ENCODE measurements at places on chromosomes 1 and 21. TPM values are rescaled to one million over a fixed set of nuclear protein-coding genes. Genes with fewer than 3 reads are reported as not detected.

GRCh38 chr1:233355841-233356704 lies 28.5 kb downstream of the MAP3K21 start:
- no peak for DNase-seq
- no peaks in the 10 kb centered on the region for H3K36me3 ChIP-seq
- H3K4me3 ChIP-seq = no peak overlapping the region
- no peaks in the 10 kb centered on the region for H3K4me1 ChIP-seq

GRCh38 chr1:244276646-244277045 lies 175.1 kb downstream of the ADSS2 start:
- no peak for DNase-seq
- no peaks in the 10 kb centered on the region for H3K36me3 ChIP-seq
- H3K4me1 ChIP-seq = no peaks in the 10 kb centered on the region
- H3K27me3 ChIP-seq = no peaks in the 10 kb centered on the region
- no peak overlapping the region for H3K27ac ChIP-seq

- H3K4me1 ChIP-seq = no peaks in the 10 kb centered on the region
- no peak overlapping the region for H3K27ac ChIP-seq
- DNase-seq = no peak
Measured at GRCh38 chr1:243974451-243975292, 76.4 kb upstream of the ZBTB18 start.

DNA sequence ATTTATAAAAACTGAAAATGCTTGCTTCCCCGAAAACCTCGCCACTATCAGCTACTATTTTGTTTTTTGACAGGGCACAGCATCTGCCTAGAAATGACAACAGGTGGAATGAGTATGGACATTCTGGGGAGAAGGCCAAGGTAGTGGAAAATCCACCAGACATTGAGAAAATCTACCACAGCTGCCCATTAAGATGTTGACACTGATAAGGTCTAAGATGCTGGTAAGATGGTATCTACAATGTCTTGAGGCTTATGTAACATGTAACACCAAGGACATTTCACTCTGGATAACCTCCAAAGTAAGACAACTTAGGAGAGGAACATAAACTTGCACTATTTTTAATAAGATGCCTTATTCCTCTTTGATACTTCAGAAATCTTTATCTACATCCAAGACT lies 374.2 kb downstream of the PTBP2 start:
- no peak overlapping the region for H3K27ac ChIP-seq
- DNase-seq = no peak
- no peaks in the 10 kb centered on the region for H3K4me1 ChIP-seq
- no peak overlapping the region for H3K4me3 ChIP-seq
- H3K36me3 ChIP-seq = peaks cover 6% of the 10 kb centered on the region

GRCh38 chr1:1024771-1025699 lies 5.1 kb downstream of the AGRN start:
- H3K4me3 ChIP-seq = no peak overlapping the region
- no peak for DNase-seq
- H3K27ac ChIP-seq = no peak overlapping the region
- H3K36me3 ChIP-seq = no peaks in the 10 kb centered on the region

DNA sequence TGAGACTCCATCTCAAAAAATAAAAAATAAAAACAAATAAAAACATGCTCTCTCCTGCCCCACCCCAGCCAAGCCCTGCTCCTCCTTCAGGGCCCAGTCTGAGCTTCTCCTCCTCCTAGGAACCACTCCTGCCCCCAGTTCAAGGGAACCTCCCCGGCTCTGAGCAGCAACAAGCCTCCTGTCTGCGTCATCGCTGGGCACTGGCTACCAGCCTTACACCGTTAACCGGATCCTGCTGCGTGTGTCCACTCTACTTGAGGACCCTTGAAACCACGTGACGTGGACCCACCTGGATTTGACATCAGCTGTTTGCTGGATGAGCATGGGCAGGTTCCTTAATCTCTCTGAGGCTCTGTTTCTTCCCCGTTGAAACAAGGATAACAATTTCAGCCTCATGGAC lies 1.6 kb upstream of the TAS1R2 start:
- H3K4me3 ChIP-seq = no peak overlapping the region
- no peak for DNase-seq
- H3K36me3 ChIP-seq = no peaks in the 10 kb centered on the region
- H3K27me3 ChIP-seq = no peaks in the 10 kb centered on the region

- H3K27ac ChIP-seq = no peak overlapping the region
- no peak for DNase-seq
- H3K4me3 ChIP-seq = no peak overlapping the region
- peaks cover 3% of the 10 kb centered on the region for H3K27me3 ChIP-seq
- no peaks in the 10 kb centered on the region for H3K4me1 ChIP-seq
Measured at GRCh38 chr1:158290321-158290844, 660 bp downstream of the CD1C start.

DNA sequence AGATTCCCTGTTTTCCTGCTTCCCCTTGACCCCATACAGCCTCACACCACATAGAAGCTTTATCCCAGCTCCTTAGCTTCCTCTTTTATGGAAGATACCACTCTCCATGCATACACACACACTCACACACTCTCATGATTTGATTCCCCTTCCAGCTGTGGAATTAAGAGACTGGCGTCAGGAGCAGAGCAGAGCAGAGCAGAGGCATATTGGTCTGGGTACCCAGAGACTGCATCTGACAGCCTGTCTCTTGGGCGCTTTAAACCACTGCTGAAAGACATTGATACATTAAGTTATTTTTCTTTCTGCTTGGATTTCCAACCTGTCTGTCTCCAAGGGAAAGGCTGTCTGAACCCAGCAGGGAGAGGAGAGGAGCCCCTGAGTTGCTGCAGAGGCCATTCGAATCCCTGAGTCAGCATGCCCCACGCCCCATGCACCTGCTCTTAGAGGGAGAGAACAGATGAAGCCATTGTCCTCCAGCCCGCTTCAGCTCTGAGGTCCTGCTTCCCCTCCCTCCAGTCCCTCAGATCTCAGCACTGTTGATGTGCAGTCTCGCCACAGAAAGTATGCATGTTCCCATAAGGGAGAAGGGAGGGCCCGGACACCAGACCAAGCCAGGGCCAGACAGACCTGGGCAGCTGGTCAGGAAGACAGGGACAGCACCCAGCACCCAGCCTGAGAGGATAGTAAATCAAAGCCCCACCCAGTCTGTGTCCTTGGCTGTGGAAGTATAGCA lies 66.7 kb upstream of the GJB5 start:
- H3K4me1 ChIP-seq = no peaks in the 10 kb centered on the region
- no peak for DNase-seq
- H3K27ac ChIP-seq = no peak overlapping the region
- no peaks in the 10 kb centered on the region for H3K36me3 ChIP-seq
- H3K27me3 ChIP-seq = no peaks in the 10 kb centered on the region

DNA sequence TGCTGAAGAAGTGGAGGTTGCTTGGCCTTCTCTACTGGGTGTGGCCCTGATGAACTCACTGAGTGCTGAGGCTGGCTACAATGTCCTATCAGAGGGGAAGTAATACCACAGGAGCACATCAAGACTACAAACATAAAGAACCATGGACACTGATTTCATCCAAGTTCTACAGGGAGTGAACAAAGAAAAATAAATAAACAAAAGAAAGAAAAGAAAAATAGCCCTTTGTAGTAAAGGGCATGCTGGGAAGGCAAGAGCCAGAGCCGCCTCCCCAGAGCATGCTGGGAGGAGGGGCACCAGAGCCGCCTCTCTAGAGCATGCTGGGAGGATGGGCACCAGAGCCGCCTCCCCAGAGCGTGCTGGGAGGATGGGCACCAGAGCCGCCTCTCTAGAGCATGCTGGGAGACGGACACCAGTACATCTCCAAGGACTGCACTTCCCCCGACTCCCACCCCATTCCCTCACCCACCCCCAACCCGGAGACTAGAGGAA lies 65.9 kb downstream of the LAMC2 start:
- no peaks in the 10 kb centered on the region for H3K4me1 ChIP-seq
- H3K27me3 ChIP-seq = no peaks in the 10 kb centered on the region
- no peak for DNase-seq
- no peak overlapping the region for H3K27ac ChIP-seq
- H3K36me3 ChIP-seq = no peaks in the 10 kb centered on the region

DNA sequence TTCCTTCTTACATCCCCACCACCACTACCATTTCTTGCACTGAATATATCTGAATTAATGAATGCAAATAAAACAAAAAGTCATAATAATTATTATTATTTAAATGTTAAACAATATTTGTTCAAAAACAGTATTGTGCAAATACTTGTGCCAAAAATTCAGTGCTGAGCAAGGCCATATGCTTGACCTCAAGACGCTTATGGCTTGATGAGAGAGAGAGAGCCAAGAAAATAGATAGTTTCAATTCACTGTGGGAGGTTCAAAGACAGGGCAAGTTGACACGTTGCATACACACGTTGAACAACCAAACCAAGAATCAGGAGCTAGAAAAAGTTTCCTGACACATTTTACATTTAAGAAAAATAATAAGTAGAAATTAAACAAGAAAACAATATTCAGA lies 1421.7 kb downstream of the KCNT2 start:
- no peak overlapping the region for H3K27ac ChIP-seq
- no peak overlapping the region for H3K4me3 ChIP-seq
- no peaks in the 10 kb centered on the region for H3K27me3 ChIP-seq
- DNase-seq = no peak
- H3K4me1 ChIP-seq = no peaks in the 10 kb centered on the region

GRCh38 chr1:234965111-234965510 lies 163.5 kb downstream of the TOMM20 start:
- H3K27ac ChIP-seq = peak overlapping the region; percentile 20
- H3K4me1 ChIP-seq = peaks cover 41% of the 10 kb centered on the region
- H3K36me3 ChIP-seq = no peaks in the 10 kb centered on the region
- no peak overlapping the region for H3K4me3 ChIP-seq
- no peak for DNase-seq
- no peaks in the 10 kb centered on the region for H3K27me3 ChIP-seq

GRCh38 chr21:42447182-42447581 lies 43.5 kb downstream of the UBASH3A start:
- H3K27me3 ChIP-seq = no peaks in the 10 kb centered on the region
- H3K36me3 ChIP-seq = peaks cover 67% of the 10 kb centered on the region
- no peak overlapping the region for H3K4me3 ChIP-seq
- H3K4me1 ChIP-seq = peaks cover 15% of the 10 kb centered on the region

DNA sequence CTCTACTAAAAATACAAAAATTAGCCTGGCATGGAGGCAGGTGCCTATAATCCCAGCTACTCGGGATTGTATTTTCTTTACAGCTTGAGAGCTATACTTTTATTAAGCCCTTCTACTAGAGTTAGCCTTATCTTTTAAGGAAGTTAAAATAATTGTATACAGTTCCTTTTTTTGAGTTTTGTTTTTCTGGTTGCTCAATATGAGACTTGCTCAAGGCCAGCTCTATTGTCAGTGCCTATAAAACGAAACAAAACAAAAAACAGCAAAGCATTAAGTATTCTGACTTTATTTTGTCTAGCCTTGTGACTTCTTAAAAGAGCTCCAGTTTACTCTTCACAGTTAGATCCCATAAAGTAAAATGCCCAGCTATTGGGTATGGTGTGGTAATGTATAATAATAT lies 17.2 kb downstream of the PKN2 start:
- no peak for DNase-seq
- no peak overlapping the region for H3K27ac ChIP-seq
- H3K4me1 ChIP-seq = no peaks in the 10 kb centered on the region
- no peaks in the 10 kb centered on the region for H3K27me3 ChIP-seq
- no peaks in the 10 kb centered on the region for H3K36me3 ChIP-seq

- peaks cover 32% of the 10 kb centered on the region for H3K4me1 ChIP-seq
- H3K36me3 ChIP-seq = no peaks in the 10 kb centered on the region
- peak overlapping the region; percentile 99 for H3K27ac ChIP-seq
- no peaks in the 10 kb centered on the region for H3K27me3 ChIP-seq
- no peak for DNase-seq
Measured at GRCh38 chr1:91806769-91807700, 78.9 kb downstream of the TGFBR3 start.

GRCh38 chr1:40315239-40315794 lies 1.8 kb downstream of the COL9A2 start:
- no peaks in the 10 kb centered on the region for H3K27me3 ChIP-seq
- H3K4me1 ChIP-seq = peaks cover 8% of the 10 kb centered on the region
- peak; percentile 89 for DNase-seq
- no peaks in the 10 kb centered on the region for H3K36me3 ChIP-seq
- peak overlapping the region; percentile 73 for H3K4me3 ChIP-seq
- H3K27ac ChIP-seq = peak overlapping the region; percentile 46

DNA sequence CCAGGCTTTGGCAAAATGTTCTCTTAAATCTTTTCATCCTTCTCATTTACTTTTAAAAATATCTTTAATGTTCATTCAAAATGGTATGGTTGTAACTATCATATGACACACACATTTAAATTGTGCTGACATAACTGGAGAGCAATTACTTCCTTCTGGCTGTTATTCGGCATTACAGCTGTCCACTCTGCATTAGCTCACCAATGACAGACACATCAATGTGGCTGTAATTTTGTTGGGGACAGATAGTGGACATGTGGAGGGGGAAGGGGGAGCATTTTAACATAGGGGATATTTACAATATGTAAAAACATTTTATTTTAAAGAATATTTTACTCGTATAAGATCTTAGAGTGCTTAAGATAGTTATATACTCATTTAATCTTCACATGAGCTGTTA lies 319.8 kb downstream of the HMCN1 start:
- H3K4me1 ChIP-seq = no peaks in the 10 kb centered on the region
- no peak for DNase-seq
- no peaks in the 10 kb centered on the region for H3K27me3 ChIP-seq
- H3K4me3 ChIP-seq = no peak overlapping the region
- no peak overlapping the region for H3K27ac ChIP-seq

GRCh38 chr1:31400393-31400792 lies 12.6 kb upstream of the SERINC2 start:
- DNase-seq = no peak
- no peaks in the 10 kb centered on the region for H3K36me3 ChIP-seq
- H3K4me1 ChIP-seq = no peaks in the 10 kb centered on the region
- no peaks in the 10 kb centered on the region for H3K27me3 ChIP-seq

GRCh38 chr1:67817319-67817718 lies 15.9 kb downstream of the GNG12 start:
- no peaks in the 10 kb centered on the region for H3K36me3 ChIP-seq
- DNase-seq = no peak
- H3K4me3 ChIP-seq = no peak overlapping the region

- no peaks in the 10 kb centered on the region for H3K27me3 ChIP-seq
- H3K4me3 ChIP-seq = no peak overlapping the region
- no peaks in the 10 kb centered on the region for H3K4me1 ChIP-seq
Measured at GRCh38 chr1:182237329-182237728, 154.3 kb downstream of the GLUL start.

GRCh38 chr21:14056771-14057191 lies 154.0 kb downstream of the LIPI start:
- H3K36me3 ChIP-seq = no peaks in the 10 kb centered on the region
- DNase-seq = no peak
- no peaks in the 10 kb centered on the region for H3K4me1 ChIP-seq
- H3K27me3 ChIP-seq = no peaks in the 10 kb centered on the region

GRCh38 chr1:93239863-93240262 lies 59.3 kb downstream of the CCDC18 start:
- no peaks in the 10 kb centered on the region for H3K36me3 ChIP-seq
- H3K4me1 ChIP-seq = no peaks in the 10 kb centered on the region
- H3K4me3 ChIP-seq = no peak overlapping the region
- H3K27ac ChIP-seq = no peak overlapping the region
- no peaks in the 10 kb centered on the region for H3K27me3 ChIP-seq

The MTARC1 gene
- total RNA-seq = 1.1 TPM

The CRNN gene
- not detected for total RNA-seq

The NKAIN1 gene
- total RNA-seq = not detected

The A3GALT2 gene
- not detected for total RNA-seq

The MPL gene
- not detected for total RNA-seq

The CDCA8 gene
- total RNA-seq = 0.58 TPM

The AGMAT gene
- total RNA-seq = 17.3 TPM

The OR2G6 gene
- not detected for total RNA-seq

The ITGB2 gene
- total RNA-seq = 616 TPM

The TENT5C gene
- 3.7 TPM for total RNA-seq

The TNFSF18 gene
- not detected for total RNA-seq

The OR2T11 gene
- not detected for total RNA-seq

The C1orf87 gene
- not detected for total RNA-seq

The PEX10 gene
- total RNA-seq = 11.4 TPM

The CCDC27 gene
- total RNA-seq = not detected

The RHOU gene
- total RNA-seq = 4.7 TPM

The MGST3 gene
- 54.9 TPM for total RNA-seq

The SERPINC1 gene
- total RNA-seq = not detected

Data from naive thymus-derived CD4-positive, alpha-beta T cell (primary cell).